ENCODE measurements at places on chromosomes 4 and X. TPM values are rescaled to one million over a fixed set of nuclear protein-coding genes. Genes with fewer than 3 reads are reported as not detected.

- no peak for DNase-seq
Observed at GRCh38 chrX:55169782-55170181, 50.4 kb upstream of the PAGE5 start.

DNA sequence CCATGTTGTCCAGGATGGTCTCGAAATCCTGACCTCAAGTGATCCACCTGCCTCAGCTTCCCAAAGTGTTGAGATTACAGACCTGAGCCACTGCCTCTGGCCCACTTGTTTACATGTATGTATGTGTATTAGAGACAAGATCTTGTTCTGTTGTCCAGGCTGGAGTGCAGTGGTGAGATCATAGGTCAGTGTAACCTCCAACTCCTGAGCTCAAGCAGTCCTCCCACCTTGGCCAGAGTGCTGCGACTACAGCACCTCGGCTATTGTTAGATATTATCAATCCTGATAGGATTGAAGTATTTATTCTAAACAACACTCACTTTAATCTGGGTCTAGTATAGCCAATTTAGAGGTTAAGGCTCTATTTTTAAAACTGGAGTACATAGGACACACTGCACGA, 36.0 kb downstream of the PAGE1 start:
- no peak for DNase-seq

- no peak for DNase-seq
Observed at GRCh38 chr4:176656108-176656507, 136.6 kb downstream of the VEGFC start.

ERCC6L gene
- total RNA-seq: 0.15 TPM

DNA sequence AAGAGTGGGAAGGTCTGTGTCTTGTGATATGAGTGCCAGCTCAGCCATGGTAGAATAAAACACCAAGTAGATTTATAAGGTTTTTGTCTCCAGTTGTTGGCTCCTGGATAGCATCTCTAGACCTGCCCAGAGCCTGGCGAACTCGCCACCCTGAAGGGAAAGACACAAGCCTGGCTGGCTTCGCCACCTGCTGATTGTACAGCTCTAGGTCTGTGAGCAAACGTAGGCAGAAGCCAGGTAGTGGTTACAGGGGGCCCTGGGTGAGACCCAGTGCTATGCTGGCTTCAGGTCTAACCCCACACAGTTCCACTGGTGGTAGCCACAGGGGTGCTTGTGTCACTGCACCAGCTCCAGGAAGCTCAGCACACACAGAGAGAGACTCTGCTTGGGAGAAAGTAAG, 100.5 kb downstream of the BLTP1 start:
- DNase-seq: no peak

GRCh38 chrX:150841456-150842197, 56.8 kb downstream of the CD99L2 start:
- DNase-seq: no peak

REPS2 gene
- total RNA-seq: 13.1 TPM

- no peak for DNase-seq
Observed at GRCh38 chr4:124948976-124949597, 236.6 kb upstream of the ANKRD50 start.

DNA sequence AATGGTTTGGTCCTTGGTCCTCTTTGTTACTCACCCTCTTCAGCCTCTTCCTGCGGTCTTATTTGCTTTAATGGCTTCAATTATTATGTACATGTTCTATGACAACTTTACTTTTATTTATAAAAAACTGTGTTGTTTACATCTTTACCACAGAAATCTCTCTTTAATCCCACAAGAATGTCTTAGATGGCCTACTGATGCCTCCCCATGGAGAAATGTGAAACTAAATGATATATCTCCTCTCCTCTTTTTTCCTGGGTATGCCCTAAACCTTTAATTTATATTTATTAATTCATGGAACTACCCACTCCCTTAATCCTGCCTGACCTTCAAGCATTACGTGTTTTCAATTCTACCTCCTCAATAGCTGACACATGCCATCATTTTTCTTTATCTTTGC, 573.2 kb downstream of the CENPC start:
- no peak for DNase-seq

All from breast epithelium (tissue), 4 donors.